Tibial nerve (tissue), 4 donors: ENCODE measurements at places on chromosomes 7 and 10.
A peak's percentile ranks its signal among the peaks of the same experiment; 100 is the strongest.

GRCh38 chr7:127930341-127931328, 100.6 kb downstream of the LRRC4 start:
- DNase-seq = no peak

GRCh38 chr10:112955582-112956421, 5.8 kb downstream of the TCF7L2 start:
- no peak for DNase-seq

DNA sequence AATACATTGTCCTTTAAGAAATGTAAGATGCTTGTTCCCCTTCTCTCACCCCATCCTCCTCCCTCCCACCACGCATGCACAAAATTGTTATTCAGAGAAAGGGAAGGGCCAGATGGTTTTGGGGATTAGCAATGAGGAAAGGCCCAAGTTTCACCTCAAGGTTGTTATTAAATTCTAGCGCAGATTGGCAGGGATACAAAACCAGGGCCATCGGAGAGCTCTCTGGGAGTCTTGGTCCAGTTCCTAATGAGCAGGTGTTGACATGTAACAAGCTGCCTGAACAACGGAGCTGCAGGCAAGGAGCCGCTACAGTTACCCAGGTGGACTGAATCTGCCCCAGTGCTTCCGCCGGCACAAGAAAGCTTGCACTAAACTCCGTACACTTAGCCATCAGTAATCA, 9.7 kb upstream of the ANK3 start:
- DNase-seq = no peak

DNA sequence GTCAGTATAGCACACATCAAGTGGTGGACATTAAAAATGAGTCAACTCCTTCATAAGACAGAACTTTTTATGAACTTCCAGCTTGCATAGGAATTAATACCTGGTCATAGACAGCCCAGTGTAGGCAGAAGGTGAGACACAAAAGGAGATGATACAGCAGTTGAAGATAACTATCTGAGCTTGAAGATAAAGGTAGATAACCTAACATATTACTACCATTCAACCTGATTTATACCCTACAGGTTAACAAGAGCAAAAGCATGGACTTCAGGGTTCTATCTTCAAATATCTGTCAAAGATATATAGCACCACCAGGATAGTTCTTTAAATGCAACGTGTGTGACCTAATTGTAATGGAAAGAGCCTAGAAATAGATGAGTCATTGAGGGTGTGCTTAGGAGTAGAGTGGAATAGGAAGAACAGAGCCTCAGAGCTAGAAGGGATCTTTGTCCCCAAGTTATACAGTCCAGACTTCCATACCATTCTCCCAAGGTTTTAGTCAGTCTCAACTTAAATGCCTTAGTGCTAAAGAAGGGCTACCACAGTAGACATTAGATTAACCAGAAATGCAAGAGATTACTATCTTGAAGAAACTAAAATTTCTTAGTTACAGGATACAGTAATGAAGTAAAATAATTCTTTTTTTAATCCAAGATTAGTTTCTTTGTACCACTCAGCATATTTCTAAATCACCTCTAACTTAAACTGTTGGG, 9.2 kb downstream of the ZNF800 start:
- DNase-seq = no peak

DNA sequence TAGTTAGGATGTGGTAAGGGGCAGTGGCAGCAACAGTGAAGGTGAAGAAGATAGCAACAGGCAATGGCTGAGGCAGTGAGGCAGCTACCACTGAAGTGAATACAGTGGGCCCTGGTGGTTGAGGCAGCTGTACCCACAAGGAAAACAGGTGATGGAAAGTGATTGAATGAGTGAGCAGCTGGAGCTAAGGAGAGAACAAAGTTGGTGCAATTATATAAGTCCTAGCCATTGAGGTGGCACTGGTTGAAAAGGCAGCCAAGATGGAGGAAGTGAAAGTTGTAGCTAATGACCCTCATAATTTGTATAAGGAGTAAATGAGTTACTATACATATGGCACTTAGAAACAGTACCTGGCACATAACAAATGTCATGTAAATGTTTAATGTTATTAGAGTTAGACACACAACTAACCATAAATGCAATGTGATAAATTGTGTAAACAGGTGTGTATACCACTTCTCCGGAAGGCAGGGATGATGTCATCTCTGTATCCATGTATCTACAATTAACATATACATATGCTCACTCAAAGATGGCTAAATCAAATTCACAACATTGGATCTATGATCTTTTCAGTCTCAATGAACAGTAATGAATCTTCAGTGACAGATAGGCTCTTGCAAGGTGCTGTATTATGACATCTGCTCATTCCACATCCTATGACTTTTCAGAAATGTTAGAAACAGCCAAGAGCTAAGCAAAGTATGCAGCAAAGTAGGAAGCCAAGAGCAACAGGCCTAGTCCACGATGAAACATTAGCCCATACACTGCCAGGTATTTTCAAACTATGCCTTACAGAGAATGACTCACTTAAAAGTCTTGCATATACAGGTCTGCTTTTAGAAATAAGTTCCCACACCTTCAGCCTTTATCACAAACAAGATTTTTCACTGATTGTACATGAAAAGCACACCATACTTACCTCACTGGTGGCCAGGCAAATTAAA, 10.7 kb downstream of the XPNPEP1 start:
- no peak for DNase-seq

- DNase-seq = no peak
These were observed 121.9 kb upstream of the AKR1E2 start for GRCh38 chr10:4704034-4704545.

GRCh38 chr7:55073976-55074528, 55.2 kb downstream of the EGFR start:
- DNase-seq = no peak

DNA sequence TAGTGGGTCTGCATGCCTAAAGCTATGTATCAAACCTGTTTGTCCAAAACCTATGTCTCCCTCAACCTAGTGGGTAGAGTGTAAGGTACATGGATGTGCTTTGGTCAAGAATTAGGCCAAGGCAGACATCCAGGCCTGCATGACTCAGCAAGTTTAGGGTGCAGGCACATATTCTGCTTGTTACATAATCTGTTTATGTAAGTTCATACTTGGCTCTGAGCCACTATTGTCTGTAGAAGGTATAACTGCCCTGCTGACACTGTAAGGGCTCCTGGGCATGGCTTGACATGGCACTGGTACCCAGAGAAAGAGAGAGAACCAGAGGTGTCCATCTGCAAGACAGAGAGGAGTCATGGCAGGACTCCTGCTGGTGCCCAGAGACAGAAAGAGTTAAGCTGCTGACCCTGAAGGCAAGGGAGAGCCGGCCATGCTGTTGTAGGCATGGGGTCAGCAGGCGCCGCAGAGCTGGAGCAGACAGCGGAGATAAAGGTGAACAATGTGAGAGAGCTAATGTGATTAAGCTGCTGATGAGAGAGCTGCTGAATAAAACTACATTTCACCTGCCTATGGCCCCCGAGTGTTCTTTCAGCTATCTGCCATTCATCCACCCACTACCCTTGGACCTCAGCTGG, 118.5 kb upstream of the TMEM106B start:
- no peak for DNase-seq

DNA sequence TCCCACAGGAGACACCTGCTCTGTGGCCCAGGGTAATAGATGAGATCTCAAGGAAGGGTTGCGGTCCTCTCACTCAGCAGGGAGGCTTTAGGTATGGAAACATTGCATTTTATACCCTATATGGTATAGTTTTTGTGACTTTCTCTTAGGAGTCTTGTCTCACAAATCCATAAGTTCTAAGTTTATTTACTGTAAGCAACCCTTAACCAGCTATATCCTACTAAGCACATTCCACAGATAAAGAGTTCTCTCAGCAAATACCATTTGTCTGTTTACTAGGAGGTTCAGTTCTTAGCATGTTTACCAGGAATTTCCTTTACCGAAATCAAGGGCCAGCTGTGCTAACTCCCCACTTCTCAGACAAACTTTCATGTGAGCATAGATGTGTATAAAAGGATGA, 66.9 kb downstream of the ANLN start:
- DNase-seq = no peak

- no peak for DNase-seq
These were observed 39.6 kb upstream of the CACNB2 start for GRCh38 chr10:18100669-18101068.

GRCh38 chr10:119715628-119716505, 10.0 kb upstream of the INPP5F start:
- no peak for DNase-seq

DNA sequence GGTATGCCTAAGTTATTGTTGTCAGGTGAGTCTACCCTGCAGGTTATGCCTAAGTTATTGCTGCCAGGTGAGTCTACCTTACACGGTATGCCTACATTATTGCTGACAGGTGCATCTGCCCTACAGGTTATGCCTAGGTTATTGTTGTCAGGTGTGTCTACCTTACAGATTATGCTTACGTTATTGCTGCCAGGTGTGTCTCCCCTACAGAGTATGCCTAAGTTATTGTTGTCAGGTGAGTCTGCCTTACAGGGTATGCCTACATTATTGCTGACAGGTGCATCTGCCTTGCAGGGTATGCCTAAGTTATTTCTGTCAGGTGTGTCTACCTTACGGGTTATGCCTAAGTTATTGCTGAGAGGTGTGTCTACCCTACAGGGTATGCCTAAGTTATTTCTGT, 64.2 kb downstream of the AKR1C4 start:
- DNase-seq = no peak

GRCh38 chr10:102068216-102068615, 3.1 kb downstream of the HPS6 start:
- DNase-seq = peak; percentile 22

DNA sequence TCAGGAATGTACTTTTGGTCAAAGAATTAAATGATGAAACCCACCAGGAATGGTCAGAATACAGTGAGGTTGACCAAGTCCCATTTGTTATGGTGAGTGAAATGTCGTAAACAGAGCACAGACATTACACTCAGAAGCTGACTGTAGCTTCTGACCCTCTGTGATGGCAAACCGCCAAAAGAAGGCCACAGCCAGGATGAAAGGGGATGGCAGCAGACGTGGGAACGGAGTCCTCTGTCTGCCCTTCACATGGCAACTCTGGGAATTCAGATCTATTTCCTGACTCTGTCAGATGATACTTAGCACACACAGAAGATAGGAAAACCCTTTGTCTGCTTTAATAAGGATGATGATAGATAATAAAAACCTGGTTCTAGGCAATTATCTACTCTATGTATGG, 757.1 kb downstream of the SORCS3 start:
- no peak for DNase-seq
